ENCODE measurements at places on chromosomes 16 and 17.

GRCh38 chr17:80513892-80514291 is 30.7 kb upstream of the RPTOR start:
- no peak for DNase-seq

DNA sequence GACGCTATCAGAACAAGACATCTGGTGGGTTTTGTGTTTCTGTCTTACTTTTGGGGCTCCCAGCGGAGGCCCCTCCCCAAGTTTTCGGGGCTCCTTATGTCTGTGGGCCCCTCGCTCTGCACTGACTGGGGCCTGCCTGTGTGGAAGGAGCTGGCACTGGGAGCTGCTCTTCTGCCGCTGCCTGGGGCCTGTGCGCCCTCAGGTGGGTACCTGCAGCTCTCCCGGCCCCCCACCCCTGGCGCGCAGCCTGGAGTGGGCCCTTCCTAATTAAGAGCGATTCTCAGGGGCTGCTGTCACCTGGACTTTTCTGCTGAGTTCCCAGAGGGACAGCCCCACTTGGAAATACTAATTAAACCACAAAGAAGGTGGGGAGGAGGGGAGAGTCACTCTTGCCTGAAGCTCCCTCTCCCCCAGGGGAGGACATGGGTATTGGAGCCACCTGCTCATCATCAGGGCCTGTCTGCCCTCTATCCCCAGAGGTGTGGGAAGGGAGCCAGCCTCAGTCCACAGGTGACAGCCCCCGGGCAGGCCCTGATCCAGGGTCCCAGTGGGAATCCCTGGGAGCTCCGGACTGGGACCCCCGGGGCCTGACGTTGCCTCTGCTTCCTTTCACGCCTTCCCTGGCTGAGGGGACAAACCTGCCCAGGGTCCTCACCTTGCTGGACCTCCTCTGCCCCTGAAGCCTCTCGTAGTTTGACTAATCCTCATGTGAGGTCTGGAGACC is 36.5 kb downstream of the GSE1 start:
- no peak for DNase-seq

GRCh38 chr16:85306071-85306792 is 194.0 kb upstream of the CIBAR2 start:
- peak; percentile 87 for DNase-seq

- no peak for DNase-seq
These were observed 77.1 kb upstream of the BRD7 start for GRCh38 chr16:50445621-50446555.

GRCh38 chr17:3915995-3916696 is at the start of gene P2RX1:
Gene P2RX1 (minus strand): TSS chr17:3916465. CDS start chr17:3916225, 240 bp downstream.
- peak; percentile 53 for DNase-seq

DNA sequence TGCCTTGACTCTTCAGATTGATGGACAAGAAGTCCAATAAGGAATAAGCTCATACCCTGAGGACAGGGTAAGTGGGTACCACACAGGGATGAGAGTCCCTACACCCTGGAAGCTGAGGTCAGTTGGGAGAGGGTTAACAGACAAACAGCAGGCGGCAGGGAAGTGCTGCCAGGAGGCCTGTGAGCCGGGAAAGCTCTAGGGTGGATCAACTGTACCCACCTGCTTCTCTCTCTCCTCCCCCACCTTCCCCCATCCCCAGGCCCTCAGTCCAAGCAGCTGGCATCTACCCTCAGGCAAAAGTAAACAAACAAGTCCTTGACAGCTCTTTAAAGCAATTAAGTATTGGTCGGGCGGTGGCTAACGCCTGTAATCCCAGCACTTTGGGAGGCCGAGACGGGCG is 20.7 kb upstream of the MYLK3 start:
- DNase-seq: no peak

- no peak for DNase-seq
These were observed 17.9 kb downstream of the C1QTNF1 start for GRCh38 chr17:79041723-79042420.

DNA sequence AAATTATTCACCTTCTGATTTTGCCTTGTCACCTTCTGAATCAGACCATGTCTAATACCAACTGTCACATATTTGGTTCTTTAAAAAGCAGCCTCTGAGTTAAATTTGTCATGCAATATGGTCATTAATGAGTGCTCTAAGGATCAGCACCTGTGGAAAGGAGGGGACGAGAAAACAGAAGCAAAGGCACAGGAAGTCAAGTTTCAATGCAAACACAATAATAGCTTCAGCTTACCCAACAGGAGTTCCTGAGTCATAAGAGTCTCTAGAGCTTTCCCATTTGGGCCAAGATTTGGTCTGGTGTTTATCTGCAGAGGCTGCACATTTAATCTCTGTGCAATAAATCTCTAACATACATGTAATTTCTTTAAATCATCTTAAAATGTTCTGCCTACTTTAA is 889.8 kb downstream of the CDH8 start:
- no peak for DNase-seq

DNA sequence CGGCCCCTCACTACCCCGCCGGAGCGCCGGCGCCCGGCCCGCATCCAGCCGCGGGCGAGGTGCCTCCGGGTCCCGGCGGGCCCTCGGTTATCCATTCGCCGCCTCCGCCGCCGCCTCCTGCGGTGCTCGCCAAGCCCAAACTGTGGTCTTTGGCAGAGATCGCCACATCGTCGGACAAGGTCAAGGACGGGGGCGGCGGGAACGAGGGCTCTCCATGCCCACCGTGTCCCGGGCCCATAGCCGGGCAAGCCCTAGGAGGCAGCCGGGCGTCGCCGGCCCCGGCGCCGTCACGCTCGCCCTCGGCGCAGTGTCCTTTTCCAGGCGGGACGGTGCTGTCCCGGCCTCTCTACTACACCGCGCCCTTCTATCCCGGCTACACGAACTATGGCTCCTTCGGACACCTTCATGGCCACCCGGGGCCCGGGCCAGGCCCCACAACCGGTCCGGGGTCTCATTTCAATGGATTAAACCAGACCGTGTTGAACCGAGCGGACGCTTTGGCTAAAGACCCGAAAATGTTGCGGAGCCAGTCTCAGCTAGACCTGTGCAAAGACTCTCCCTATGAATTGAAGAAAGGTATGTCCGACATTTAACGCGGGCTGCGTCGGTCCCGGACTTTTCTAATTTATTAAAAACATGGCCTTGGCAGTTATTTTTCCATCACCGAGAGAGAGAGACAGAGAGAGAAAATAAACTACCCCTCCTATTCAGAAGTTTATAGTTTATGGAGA is 2.8 kb downstream of the IRX5 start:
- no peak for DNase-seq

DNA sequence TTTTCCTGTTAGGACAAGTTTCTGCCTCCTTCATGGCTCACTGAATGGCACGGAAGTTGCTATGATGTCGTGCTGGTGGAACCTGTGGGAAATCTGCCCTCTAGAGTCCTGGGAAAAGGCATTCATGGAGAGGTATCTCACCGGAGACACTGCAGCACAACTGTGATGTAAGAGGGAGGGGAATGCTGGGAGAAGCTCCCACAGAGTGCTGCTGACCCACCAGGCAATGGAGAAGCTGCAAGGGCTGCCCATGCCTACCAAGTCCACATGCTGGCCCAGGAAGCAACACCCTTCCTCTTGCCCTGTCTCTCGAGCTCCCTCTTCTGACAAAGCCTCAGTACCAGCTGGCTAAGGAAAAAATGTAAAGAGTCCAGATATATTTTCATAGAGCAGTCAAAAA is 45.2 kb upstream of the SLC5A11 start:
- DNase-seq: no peak

DNA sequence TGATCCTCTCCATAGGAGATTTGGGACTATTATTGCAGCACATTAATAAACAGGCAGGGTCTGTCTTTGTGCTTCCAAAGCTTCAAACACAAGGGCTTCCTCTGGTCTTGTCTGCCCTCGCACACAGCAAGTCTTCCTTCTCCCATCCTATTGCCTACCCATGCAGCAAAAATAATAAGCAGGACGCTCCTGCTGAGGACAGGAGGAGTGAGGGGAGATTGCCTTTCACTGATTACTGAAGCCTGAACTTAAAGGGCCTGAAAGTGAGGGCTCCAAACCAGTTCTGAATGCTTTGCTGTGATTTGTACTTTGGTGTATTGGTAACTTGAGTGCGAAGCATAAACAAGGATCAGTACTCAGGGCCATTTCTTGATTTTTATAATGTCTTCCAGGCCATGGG is 197.6 kb upstream of the XYLT1 start:
- no peak for DNase-seq

DNA sequence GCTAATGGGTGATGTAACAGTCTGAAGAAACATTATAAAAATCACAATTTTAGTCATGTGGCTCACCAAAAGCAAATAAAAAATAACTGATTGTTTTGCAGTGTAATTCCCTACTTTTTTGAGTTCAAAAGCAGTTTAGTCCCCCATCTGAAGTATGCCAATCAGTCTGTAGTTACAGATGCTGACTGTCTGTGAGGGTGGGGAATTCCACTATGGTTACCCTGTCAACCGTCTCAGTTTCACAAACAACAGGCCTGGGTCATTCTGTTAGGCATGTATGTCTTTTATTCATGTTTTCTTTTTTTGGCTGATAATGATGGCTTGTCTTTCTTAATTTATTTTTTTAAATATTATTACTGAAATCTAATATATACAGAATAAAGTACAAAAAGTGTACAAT is 69.3 kb downstream of the STXBP4 start:
- DNase-seq: no peak

DNA sequence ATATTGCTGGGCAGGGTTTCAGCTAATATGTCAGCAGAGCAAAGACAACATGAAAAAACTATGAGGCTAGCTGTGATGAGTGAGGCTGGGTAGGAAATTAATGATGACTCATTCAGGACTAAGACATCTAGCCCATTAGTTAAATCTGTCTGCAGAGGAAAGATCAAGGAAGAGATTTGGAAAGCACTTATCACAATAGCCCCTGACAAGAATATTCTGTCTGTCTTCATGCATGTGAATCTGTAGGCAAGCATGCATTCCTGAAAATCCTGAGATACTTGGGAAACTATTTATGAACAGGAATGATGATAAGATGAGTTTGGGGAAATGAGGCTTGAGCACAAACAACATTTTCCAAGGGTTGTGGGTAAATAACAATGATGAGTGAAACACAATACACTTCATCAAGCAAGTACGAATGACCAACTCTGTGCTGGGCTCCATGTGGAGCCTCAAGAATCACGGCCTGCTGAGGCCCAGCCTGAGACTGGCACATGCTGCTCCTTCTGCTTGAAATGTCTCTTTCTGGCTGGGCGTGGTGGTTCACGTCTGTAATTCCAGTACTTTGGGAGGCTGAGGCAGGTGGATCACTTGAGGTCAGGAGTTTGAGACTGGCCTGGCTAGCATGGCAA is 96.5 kb upstream of the ASIC2 start:
- DNase-seq: no peak

- DNase-seq: no peak
These were observed 4.7 kb downstream of the ZACN start for GRCh38 chr17:76083536-76084182.

GRCh38 chr16:54466233-54466632 is 179.6 kb upstream of the IRX3 start:
- DNase-seq: no peak

- DNase-seq: peak; percentile 28
These were observed 1.1 kb downstream of the CREBBP start for GRCh38 chr16:3879258-3879886.

DNA sequence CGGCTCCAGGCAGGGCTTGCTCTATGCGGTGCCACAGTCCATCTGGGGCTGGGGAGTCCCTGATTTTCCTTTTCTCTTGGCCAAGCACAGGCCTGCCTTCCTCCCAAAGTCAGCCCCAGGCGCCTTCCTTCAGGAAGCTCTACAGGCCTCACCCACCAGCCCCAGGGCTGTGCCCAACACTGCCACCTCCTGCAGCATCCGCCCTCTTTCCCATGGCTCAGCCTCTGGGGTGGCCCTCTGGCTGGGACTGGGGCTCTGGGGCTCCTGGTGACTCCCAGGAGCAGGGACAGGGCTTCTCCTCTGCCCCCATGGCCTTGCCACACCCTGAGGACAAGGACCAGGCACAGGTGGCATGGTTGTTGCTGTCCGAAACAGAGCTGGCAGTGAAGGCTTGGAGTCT is 817 bp downstream of the ITGB4 start:
- DNase-seq: no peak

DNA sequence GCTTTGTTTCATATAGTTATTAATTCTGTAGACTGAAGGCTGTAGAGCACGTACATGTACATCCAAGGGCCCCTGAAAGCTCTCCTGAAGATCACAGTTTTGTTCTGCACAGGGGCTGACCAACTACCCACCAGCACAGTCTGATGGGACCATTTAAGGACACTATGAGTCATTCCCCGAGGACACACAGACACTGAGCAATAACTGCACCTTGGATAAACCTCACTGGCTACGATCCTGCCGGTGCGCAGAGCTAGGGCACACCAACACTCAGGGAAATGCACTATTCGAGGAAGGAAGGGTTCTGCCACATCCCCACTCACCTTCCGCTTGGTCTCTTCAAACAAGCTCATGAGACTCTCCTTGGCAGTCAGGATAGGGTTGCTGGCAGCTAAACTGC is 20.3 kb downstream of the SMG6 start:
- no peak for DNase-seq

GRCh38 chr17:40417258-40417608 is 463 bp downstream of the TOP2A start:
- DNase-seq: no peak

GRCh38 chr17:59616253-59616920 is 3.3 kb upstream of the CLTC start:
- no peak for DNase-seq

DNA sequence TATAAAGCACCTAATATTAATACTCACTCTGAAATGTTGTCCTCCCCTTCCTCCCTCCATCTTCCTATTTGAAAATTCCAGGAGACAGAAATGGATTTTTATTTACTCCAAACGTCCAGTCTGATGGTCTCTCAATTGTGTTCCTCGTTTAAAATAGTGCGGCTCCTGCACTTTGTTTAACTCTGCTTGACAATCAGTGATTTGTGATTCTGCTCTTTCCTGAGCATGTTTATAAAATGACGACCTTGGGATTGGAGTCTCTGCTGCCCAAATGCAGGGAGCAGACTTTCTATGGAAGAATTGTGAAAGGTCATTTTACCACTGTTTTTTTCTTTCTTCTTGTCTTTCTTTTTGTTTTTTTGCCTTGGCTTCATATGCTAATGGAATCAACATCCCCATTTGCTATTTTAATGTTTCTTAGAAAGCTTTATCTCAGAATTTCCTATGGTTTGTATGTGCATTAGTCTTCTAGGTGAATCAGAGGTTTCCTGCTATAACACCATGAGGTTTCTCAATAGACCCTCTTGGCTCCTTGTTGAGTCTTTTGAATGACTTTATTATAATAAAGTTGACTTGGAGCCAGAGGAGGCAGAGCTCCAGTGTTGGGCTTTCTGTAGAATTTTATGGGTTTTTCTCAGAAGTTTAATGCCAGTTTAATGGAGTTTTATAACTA is 376.5 kb downstream of the CDH11 start:
- no peak for DNase-seq

GRCh38 chr17:17810895-17811248 is 25.9 kb downstream of the SREBF1 start:
- no peak for DNase-seq

- no peak for DNase-seq
These were observed 7.8 kb downstream of the NACA2 start for GRCh38 chr17:61583242-61583641.

GRCh38 chr16:10646228-10646580 is 48.5 kb downstream of the TEKT5 start:
- no peak for DNase-seq

All from activated CD4-positive, alpha-beta T cell treated with anti-CD3 and anti-CD28 coated beads, Interleukin-2, amount 50 U/mL, for 48 hours (primary cell).